Activated naive CD4-positive, alpha-beta T cell treated with anti-CD3 and anti-CD28 coated beads for 36 hours (primary cell): ENCODE measurements at places on chromosomes 7 and 10. TPM values are rescaled to one million over a fixed set of nuclear protein-coding genes. Genes with fewer than 3 reads are reported as not detected.

EPO gene
- total RNA-seq: not detected

SLC39A12 gene
- total RNA-seq: not detected

NME8 gene
- total RNA-seq: not detected

FAM25A gene
- total RNA-seq: not detected

CDHR3 gene
- total RNA-seq: 0.52 TPM

STEAP2 gene
- total RNA-seq: not detected

GALNT17 gene
- total RNA-seq: not detected

USP6NL gene
- 7.5 TPM for total RNA-seq

DNA sequence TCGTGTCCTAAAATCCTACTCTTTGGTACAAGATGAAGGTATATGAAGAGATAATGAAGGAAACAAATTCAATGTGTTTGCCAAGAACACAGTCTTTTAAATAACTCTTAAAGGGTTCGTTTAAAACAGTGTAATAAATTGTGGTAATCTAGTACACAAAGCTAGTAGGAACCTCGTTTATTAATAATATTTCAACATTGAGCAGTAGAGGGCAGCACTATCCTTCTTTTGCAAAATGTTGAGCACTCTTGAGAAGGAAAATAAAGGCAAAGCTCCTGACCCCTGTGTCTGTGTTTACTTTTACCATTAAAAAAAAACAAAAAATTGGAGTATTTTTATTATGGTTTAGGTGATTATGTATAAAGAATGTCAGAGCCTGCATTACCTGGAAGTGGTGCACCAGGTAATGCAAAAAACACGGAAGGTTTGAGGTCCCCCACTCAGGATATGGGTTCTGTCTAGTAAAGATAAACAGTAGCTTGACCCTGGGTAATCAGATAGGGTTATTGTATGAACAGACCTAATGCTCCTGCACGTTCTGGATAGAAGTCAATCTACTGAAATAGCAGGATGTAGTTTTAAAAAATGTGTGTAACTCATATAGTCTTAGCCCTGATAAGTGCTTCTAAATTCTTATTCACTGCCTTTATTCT, 5.7 kb upstream of the GOT1 start:
- peaks cover 5% of the 10 kb centered on the region for H3K36me3 ChIP-seq
- H3K4me1 ChIP-seq: peaks cover 21% of the 10 kb centered on the region
- no peak overlapping the region for H3K4me3 ChIP-seq
- H3K27ac ChIP-seq: no peak overlapping the region
- no peaks in the 10 kb centered on the region for H3K27me3 ChIP-seq

DNA sequence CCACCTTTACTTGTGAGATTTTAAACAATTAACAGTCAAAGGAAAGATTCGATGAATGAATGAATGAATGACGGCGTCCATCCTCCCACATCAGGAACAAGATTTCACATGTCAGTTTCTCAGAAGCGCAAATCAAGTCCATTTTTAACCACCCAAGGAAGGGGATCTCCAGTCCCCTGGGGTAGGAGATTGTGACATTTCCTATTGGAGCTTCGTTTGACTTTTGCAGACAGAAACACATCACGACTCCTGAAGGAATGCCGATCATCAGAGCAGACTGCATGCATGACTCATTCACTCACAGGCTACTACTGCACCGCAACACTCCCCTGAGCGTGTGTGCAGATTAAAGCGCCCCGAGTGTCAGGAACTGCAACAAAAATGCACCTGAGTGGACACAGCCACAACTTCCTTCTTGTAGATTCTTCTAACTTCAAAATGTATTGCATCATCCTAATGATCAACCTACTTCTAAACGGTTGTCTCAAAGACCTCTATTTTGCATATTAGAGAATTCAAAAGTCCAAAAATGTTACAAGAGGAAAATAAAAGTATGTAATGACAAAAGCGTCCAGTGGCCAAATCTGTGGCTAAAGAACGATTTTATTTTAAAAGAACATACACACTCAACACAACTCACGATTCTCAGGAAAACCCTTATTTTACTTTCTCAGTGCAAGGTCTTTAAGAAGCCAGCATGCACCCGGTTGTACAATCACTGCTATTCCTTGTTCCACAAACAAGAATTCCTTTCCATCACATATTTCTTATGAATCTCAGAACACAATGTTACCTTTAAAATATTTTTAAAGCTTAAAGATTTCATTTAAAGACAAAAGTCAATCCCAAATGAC, 172.6 kb downstream of the FAM107B start:
- peaks cover 51% of the 10 kb centered on the region for H3K36me3 ChIP-seq
- H3K4me3 ChIP-seq: peak overlapping the region; percentile 99
- H3K4me1 ChIP-seq: peaks cover 68% of the 10 kb centered on the region
- DNase-seq: peak; percentile 81
- H3K27ac ChIP-seq: peak overlapping the region; percentile 72
- H3K27me3 ChIP-seq: no peaks in the 10 kb centered on the region

DNA sequence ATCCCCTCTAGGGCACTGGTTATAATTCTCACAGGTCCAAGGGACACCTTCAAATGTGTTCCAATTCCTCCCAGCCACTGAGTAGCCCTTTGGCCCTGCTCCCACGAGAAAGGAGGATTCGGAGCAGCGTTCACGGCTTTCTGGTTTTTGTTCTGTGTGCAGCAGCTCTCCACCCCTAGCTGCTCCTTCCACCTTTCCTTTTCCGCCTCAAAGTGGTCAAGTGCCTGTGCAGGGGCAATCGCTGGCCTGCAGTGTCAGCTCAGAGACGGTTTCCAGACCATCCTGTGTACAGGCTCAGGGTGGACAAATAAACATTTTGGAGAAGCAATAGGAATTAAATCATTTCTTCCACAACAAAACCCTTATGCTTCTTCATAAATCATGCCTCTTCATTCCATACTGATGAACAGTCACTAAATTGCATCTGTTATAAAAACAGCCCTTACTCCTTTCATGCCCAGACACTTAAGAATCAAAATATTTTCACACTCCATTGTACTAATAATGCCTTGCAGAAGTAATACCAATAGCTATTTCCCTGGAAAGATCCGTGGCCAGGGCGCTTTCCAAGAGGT, 1.1 kb downstream of the KIAA1549 start:
- H3K27ac ChIP-seq: no peak overlapping the region
- peak overlapping the region; percentile 80 for H3K4me3 ChIP-seq
- H3K36me3 ChIP-seq: no peaks in the 10 kb centered on the region

- H3K4me3 ChIP-seq: no peak overlapping the region
- H3K4me1 ChIP-seq: no peaks in the 10 kb centered on the region
- H3K27ac ChIP-seq: no peak overlapping the region
- H3K27me3 ChIP-seq: peaks cover 5% of the 10 kb centered on the region
- DNase-seq: no peak
Measured at GRCh38 chr7:84362828-84363227, 168.2 kb upstream of the SEMA3A start.

DNA sequence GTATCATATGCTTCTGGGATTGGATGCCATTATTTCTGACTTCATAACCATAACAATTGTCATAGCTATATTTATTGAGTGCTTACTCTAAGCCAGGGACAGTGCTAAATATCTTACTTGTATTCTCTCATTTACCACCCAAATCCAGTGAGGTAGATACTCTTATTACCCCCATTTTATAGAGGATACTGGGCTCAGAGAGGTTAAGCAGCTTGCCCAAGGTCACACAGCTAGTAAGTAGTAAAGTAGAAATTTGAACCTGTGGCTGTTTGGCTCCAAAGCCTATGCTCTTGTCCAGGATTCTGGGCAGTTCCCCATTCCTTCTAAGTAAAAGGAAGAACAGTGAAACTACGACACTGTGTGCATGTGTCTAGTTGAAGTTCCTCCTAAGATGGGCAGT, 56.5 kb downstream of the COL13A1 start:
- no peak overlapping the region for H3K27ac ChIP-seq
- no peaks in the 10 kb centered on the region for H3K36me3 ChIP-seq
- no peak for DNase-seq
- no peak overlapping the region for H3K4me3 ChIP-seq
- H3K4me1 ChIP-seq: peaks cover 2% of the 10 kb centered on the region
- H3K27me3 ChIP-seq: no peaks in the 10 kb centered on the region

DNA sequence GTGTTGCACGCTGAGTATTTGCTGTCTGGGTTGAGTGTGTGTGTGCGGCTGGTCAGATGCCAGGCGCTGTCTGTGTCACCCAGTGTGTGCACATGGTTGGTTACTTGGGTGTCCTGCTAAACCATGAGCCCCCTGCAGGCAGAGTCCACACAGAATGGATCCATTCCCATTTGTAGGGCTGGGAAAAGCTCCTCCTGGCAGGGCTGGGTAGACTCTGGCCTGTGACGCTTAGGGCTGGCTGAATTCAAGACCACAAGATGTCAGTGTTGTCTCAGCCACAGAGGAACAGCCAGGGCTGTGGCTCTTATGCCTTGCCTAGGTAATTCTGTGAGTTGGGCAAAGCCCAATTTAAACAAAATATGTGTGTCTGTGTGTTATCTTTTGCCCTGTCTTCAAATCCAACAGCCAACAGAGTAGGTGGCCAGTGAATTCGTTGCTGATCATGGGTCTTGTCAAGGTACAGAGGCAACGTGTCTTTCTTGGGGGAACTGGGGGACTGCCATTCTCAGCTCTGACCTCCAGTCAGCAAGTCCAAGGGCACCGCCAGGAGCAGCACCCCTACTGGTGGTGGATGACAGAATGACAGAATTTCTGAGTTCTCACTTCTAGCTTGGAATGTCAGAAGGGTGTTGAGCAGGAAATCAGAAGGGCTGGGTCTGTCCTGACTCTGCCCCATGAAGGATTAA, 285.1 kb downstream of the CCSER2 start:
- peaks cover 20% of the 10 kb centered on the region for H3K27me3 ChIP-seq
- H3K27ac ChIP-seq: no peak overlapping the region
- no peaks in the 10 kb centered on the region for H3K36me3 ChIP-seq

GRCh38 chr7:159088016-159088865, 56.4 kb downstream of the VIPR2 start:
- no peak overlapping the region for H3K4me3 ChIP-seq
- no peaks in the 10 kb centered on the region for H3K36me3 ChIP-seq
- H3K27me3 ChIP-seq: peaks cover 2% of the 10 kb centered on the region
- peaks cover 2% of the 10 kb centered on the region for H3K4me1 ChIP-seq
- DNase-seq: no peak
- H3K27ac ChIP-seq: no peak overlapping the region

DNA sequence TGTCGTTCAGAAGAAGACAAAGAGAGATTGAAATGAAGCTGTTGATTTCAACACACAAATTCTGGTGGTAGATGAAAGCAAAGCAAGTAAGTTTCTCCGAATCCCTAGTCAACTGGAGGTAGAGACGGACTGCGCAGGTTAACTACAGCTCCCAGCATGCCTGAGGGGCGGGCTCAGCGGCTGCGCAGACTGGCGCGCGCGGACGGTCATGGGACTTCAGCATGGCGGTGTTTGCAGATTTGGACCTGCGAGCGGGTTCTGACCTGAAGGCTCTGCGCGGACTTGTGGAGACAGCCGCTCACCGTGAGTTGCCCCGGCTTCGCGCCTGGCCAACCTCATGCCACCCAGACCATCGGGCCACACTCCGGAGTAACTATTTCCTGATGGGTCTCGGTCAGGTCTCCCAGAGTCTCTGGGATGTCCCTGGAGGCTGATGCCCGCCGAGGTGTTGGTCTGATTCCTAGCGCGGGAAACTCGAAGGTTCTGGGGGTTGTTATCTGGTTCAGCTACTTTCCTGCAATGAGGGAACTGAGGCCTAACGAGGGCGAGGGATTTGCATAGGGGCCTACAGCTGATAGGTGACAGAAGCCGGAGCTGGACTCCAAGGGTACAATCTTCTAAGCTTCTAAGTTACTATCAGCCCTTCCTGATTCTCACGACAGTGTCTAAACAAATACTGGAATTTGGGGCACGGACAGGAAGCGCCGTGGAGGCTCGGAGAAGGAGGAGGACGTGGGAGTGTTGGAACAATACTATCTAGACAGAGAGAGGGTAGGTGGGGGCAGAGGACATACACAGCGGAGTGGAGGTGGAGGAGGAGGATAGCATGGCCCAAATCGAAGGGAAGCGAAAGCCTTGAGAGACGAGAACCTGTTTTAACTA, at the start of gene RPP30:
Gene RPP30, plus strand, starts transcription at position 209 of the 882 bp plus-strand sequence. Its CDS starts 13 bp downstream, at position 222.
- peak; percentile 89 for DNase-seq
- peaks cover 24% of the 10 kb centered on the region for H3K4me1 ChIP-seq
- H3K27me3 ChIP-seq: peaks cover 14% of the 10 kb centered on the region
- peaks cover 14% of the 10 kb centered on the region for H3K36me3 ChIP-seq
- peak within 1 kb of the TSS; percentile 96 for H3K4me3 ChIP-seq

GRCh38 chr7:141630621-141631020, 71.3 kb downstream of the DENND11 start:
- DNase-seq: no peak
- no peaks in the 10 kb centered on the region for H3K27me3 ChIP-seq
- peaks cover 13% of the 10 kb centered on the region for H3K36me3 ChIP-seq
- no peaks in the 10 kb centered on the region for H3K4me1 ChIP-seq
- H3K4me3 ChIP-seq: no peak overlapping the region

DNA sequence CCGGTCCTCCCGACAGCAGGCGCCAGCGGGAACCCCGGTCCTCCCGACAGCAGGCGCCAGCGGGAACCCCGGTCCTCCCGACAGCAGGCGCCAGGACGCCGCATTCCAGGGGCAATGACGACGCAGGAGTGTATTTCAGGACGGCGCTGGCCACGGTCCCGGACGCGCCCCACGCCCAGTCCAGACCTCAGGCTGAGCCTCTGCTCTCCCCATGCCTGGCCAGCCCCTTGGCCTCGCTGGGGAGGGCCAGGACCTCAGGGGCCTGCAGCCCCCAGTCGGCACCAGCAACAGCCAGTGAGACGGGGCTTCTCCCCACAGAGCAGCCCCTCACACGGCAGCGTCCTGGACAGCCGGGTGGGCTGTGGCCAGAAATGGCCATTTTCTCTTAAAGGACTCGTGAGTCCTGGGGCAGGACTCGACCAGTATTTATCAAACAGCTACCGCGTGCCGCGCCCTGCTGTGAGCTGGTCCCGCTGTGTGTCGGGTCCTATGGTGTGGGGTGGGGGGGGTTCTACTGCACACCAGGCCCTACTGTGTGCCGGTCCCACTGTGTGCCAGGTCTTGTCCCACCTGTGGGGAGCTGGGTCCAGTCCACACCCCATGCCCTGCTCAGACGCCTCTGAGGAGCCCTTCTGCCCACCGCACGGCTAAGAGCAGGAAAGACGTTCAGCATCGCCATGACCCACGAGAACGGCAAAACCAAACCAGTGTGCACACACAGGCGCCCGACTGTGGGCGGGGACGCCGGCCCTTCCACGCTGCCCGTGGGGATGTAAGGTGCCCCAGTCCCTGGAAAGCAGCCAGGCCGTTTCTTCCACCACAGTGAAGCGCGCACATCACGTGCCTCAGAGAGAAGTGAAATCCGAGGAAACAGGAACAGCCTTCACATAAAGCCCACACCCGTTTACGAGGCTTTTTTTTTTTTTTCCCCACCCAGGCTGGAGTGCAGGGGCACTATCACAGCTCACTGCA, 33.3 kb downstream of the GET4 start:
- peaks cover 12% of the 10 kb centered on the region for H3K4me1 ChIP-seq
- DNase-seq: peak; percentile 40
- H3K4me3 ChIP-seq: peak overlapping the region; percentile 32
- no peak overlapping the region for H3K27ac ChIP-seq
- no peaks in the 10 kb centered on the region for H3K27me3 ChIP-seq

GRCh38 chr7:93739424-93739823, 151.1 kb downstream of the TFPI2 start:
- no peak overlapping the region for H3K27ac ChIP-seq
- H3K4me3 ChIP-seq: no peak overlapping the region
- no peaks in the 10 kb centered on the region for H3K4me1 ChIP-seq
- DNase-seq: no peak
- no peaks in the 10 kb centered on the region for H3K27me3 ChIP-seq

- H3K27ac ChIP-seq: no peak overlapping the region
- peaks cover 31% of the 10 kb centered on the region for H3K4me1 ChIP-seq
- H3K36me3 ChIP-seq: no peaks in the 10 kb centered on the region
- DNase-seq: peak; percentile 29
Measured at GRCh38 chr10:22436526-22436892, 91.2 kb downstream of the SPAG6 start.
